Activated effector memory CD4-positive, alpha-beta T cell treated with Interleukin-2 at 50 U/mL for 16 hours (primary cell): ENCODE measurements at places on chromosomes 13 and 19.

GRCh38 chr13:39506559-39507390, 96.2 kb downstream of the LHFPL6 start:
- no peak for DNase-seq

DNA sequence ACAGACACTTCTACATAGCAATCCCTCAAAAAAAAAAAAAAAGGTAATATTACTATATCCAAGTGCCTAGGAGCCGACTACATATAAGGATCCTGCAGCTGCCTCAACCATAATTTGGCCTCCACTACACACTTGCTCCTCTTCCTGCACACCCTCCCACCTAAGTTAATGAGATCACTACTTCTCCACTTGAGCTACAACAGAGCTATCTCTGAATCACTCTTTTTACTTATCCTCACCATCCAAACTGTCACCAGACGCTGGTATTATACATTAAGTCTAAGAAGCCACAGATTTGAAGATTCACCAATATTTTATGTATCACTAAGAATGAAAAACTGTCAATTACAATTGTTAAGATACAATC, 8.3 kb downstream of the OBI1 start:
- no peak for DNase-seq

DNA sequence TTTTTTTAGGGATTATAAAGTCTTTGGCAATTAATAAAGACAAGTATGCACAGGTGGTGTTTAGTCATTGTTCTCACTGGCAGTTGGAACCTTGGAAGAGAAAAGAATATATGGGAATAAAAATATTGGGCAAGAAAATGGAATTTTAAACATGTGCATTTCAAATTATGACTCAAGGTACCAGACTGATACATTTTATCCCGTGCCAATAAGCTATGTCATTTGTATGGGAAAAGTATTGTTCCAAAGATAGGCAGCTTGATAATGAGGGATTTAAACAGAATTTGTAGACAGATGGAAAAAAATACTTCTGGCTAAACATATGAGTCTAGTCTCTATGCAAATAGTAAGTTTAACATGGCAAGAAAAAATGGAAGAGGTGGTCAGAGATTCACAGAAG, 169.5 kb upstream of the UFM1 start:
- DNase-seq: no peak

DNA sequence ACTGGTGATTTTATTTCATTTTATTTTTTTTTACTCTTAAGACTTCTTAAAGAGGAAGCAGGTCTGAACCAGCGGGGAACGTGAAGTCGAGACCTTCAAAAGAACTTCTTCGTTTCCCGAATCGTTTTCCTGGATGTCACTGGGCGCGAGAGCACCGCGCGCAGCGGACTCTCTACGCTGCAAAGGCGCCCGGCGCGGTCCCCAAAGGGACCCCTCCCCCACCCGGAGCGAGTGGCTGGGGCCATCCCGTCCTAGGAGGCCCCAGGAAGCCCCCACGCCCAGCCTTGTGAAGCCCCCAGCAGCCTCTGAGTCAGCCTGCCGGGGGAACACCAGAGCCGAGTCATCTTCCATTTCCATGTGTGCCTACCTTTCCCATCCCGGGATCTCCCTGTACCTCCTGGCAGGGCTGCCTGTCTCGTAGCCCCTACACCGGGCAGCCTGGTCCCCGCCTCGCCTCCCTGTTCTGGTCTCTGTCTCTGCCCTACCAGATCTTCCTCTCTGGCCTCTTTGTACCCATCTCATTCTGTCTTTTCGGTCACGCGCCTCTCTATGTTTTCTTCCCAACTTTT, 608 bp downstream of the CD70 start:
- DNase-seq: no peak

GRCh38 chr13:47610687-47611086, 390.4 kb downstream of the SUCLA2 start:
- DNase-seq: no peak

GRCh38 chr19:48394331-48395169, 1.1 kb downstream of the GRIN2D start:
- DNase-seq: no peak

- no peak for DNase-seq
These were observed 30.7 kb downstream of the ERICH6B start for GRCh38 chr13:45584816-45585215.

DNA sequence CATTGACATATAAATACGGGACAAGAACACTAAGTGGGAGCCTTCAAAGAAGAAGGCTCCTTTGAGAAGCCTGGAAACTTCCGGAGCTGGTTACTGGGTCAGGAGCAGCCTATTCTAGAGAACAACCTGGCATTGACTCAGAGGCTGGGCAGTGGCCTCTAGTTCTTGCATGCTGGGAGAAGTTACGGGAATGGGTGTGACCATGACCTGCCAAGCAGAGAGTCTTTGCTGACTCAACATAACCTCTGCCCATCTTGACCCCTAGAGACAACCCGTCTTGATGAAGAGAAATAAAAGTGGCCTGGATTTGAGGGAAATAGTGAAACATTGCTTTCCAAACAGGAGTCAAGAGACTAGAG, 21.0 kb downstream of the STARD13 start:
- no peak for DNase-seq

DNA sequence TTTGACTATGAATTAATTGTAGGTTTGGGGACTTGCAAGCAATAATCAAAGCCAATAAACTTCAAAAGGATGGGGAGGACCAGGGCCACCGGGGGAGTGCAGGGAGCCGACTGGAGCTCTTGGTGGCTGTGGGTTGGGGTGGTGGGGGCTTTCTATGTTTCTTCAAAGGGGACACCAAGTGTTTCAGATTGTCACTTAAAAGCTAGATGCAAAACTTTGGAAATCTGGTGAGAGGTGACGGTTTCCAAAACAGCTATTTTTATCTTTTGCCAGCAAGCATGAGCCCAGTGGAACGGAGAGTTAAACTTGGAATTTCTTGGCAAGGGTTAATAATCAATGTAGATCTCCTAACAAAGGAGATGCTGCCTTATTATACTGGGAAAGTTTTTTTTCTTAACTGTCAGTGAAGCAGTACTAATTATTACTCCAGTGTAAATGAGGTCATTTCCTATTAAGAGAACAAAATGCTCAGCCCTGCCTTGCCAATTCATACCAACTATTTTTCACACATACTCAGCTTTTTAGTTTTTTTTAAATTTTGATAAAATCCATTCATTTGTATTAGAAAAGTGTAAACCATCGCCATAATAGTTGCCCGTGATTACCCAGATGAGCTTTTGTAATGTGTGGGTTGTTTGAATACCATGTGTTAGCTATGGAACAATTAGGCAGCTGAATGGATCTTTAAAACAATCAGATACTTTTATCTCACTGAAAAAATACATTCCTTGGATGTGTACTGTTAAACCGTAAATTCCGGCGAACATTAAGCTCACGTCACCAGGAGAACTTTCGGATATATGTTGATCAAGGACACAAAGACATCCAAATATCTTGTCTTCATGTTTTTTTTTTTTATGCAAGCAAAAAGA, 95.9 kb upstream of the ZNF536 start:
- no peak for DNase-seq

GRCh38 chr19:19192078-19192882, at the start of the genes BORCS8 and RFXANK:
Gene BORCS8, minus strand, starts transcription at chr19:19192152. Its CDS starts 35 bp downstream, at chr19:19192117.
Gene RFXANK, plus strand, starts transcription at chr19:19192258. Its CDS starts 1,689 bp downstream, at chr19:19193947.
- peak; percentile 98 for DNase-seq

GRCh38 chr13:45896285-45896684, 44.7 kb upstream of the SIAH3 start:
- DNase-seq: no peak

GRCh38 chr19:38596057-38596981, 21.4 kb downstream of the MAP4K1 start:
- DNase-seq: no peak

GRCh38 chr13:31891472-31891871, 140.1 kb upstream of the FRY start:
- no peak for DNase-seq

DNA sequence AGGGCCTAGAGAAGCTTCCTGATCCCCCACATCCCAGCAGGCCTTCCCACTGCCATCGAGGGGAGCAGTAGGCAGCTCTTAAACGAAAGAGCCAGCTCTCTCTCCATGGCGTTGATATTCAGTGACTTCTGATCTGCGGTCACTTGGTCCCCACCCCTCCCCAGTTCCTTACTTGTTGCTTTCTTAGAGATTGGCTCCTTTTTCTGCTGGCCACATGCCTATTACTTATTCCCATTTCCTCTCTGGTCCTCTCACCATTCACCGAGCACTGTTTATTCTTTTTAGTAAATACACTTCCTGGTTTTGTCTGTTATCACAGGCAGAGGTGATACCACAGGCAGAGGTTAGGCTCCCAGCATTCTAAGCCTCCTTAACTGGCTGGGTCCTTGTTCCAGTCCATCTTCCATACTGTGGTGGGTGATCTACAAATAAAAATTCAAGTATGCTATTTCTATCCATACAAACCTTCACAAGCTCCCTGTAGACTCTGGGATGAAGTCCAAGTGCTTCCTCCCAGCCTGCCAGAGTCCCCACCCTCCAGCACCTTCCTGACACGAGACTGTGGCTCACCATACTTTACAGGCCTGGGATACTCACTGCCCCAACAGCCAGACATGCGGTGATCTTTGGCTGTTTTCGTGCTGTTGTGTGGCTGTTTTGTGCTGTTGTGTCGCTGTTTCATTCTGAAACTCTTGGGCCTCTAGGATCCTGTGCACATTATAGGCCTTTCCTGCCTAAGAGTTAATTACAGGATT, 315.9 kb downstream of the ATP8A2 start:
- no peak for DNase-seq

DNA sequence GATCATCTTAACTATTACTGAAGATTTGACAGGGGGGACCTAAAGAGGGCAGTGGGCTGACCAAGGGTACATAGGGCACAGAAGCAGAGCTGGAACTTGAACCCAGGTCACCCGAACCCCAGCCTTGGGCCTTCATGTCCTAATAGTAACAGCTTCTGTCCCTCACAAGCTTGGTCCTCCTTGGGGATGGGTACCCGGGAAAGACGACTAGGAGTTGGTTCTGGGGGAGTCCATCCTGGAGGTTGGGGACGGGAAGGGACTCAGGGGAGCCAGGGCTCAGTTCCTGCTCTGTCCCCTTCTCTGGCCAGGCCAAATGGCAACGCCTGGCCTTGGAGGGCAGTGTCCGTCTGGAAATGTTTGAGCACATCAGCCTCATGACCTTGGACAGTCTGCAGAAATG, 39.6 kb upstream of the CYP4F8 start:
- DNase-seq: no peak

GRCh38 chr19:56153507-56153906, 12.4 kb downstream of the ZNF444 start:
- DNase-seq: no peak

DNA sequence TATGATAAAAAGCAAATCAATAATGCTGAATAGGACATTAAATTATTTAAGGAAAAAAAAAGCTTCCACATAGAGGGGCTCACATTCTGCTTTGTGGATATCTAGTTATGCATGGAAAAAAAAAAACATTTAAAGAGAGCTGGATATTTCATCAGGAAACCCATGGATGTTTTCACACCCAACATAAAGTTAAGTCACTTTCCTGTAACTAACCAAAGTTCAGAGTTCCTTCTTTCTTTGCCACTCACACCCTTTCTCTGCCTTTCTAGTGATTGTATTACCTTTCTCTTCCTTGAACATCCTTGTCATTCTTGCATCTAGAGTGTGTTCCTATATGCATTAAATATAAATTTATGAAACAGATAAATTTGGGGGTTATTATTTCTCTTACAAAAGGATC, 47.2 kb downstream of the RFXAP start:
- DNase-seq: no peak

GRCh38 chr13:39655041-39655568, 357 bp upstream of the COG6 start:
- DNase-seq: no peak
